GM12892 (cell line): ENCODE measurements at places on chromosomes 12 and 14.

DNA sequence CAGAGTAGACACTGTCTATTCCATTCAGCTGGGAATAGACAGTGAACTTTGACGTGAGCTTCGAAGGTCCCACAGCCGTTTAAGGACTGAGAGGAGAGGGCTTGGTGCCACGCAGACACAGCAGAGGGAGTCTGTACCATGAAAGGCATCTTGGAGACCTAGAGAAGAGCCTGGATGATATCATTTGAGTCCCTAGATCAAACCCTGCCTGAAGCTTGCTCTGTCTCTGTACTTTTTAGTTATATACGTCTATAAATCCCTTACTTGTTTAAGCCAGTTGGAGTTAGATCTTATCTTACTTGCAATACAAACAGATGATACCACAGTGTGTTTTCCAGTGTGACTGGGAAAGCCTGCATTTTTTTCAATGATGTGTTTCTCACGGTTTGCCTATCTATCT is 128.9 kb upstream of the RTL1 start:
- DNase-seq = no peak

- DNase-seq = no peak
These were observed 214.1 kb upstream of the FLRT2 start for GRCh38 chr14:85315733-85316290.

DNA sequence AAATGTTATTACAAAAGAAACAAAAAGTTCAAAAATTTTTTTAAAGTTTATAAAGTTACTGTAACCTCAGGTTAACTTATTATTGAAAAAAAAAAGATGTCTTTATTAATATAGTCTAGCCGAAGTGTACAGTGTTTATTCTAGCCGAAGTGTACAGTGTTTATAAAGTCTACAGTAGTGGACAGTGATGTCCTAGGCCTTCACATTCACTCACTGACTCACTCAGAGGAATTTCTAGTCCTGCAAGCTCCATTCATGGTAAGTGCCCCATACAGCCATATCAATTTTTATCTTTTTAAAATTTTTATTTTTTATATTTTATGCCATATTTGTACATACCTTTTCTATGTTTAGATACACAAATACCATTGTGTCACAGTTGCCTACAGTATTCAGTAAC is 10.4 kb downstream of the ATG2B start:
- DNase-seq = no peak

- no peak for DNase-seq
These were observed 94.7 kb downstream of the ANO6 start for GRCh38 chr12:45310627-45310968.

GRCh38 chr12:3228552-3228951 is 151.4 kb downstream of the TSPAN9 start:
- DNase-seq = no peak

- DNase-seq = no peak
These were observed 123.8 kb downstream of the KCNH5 start for GRCh38 chr14:62921466-62921865.

DNA sequence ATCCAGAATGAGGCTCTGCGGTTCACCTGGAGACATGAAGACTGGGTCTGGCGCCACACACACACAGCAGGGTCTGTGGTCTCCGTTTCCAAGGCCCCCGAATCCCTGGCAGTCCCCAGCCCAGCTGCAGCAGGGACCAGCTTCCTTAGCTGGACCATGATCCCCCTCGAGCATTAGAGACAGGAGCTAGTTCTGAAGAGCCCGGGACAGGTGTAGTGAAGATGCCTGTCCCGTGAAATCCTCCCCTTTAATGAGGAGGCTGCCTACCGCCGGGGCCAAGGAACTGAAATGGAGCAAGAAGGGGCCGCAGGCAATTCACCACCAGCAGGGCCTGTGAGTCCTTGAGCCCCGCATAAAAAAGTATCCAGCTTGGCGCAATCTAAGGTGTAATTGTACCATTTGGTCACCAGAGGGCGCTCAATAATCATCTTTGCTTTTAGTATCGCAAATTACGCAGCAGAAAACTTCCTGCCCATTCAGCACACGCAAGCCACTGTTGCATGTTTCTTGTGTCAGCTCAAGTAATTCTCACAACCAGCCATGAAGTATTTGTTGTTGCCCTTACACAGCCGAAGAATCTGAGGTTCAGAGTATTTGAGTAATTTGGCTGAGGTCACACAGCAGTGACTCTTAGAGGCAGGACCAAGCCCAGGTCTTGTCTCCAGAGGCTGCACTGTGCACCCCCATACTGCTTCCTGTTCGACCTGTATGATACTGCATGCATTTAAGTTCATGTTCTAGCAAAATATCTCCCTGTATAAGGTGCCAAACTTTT is 54.3 kb upstream of the PPP2R5C start:
- DNase-seq = no peak

DNA sequence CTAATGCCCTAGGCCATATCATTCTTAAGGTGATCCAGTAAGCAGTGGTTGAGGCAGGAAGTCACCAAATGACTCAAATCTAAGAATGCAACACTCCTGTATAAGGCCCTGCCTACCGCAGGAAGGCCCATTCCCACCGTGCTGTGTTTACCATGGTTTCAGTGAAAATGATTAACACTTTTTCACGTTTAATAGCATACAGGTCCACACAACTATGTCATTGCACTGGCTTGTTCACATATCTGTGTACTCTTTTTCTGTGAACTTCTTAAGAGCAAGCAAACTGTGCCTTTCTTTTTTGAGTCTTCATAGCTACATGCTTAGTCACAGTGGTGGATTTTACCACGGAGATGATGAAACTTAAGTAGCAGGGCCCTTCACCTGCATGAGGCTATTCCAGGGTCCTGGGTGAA is 214.9 kb downstream of the CNTN1 start:
- no peak for DNase-seq

- no peak for DNase-seq
These were observed 650.3 kb upstream of the ALG10B start for GRCh38 chr12:37666069-37666781.

DNA sequence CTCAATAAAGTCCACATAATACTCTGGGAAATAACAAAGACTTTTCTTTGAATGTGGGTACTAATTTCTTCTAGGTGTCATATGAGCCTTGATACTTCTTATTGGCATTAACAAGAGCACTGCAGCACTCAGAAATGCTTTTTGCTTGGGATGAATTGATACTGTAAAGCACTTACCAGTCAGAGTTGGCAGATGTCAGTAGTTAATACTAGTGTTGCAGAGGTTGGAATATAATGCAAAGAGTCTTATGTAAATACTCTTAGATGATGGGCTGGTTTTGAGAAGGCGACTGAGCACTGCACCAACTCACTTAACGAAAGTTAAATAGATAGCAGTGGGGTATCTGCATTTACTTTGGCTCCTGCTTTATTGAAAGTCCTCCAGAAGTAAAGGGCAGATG is 25.6 kb upstream of the MBIP start:
- no peak for DNase-seq

GRCh38 chr12:45695035-45695434 is 34.5 kb upstream of the ARID2 start:
- no peak for DNase-seq

GRCh38 chr14:34628681-34629135 is 1.2 kb downstream of the SNX6 start:
- DNase-seq = no peak

DNA sequence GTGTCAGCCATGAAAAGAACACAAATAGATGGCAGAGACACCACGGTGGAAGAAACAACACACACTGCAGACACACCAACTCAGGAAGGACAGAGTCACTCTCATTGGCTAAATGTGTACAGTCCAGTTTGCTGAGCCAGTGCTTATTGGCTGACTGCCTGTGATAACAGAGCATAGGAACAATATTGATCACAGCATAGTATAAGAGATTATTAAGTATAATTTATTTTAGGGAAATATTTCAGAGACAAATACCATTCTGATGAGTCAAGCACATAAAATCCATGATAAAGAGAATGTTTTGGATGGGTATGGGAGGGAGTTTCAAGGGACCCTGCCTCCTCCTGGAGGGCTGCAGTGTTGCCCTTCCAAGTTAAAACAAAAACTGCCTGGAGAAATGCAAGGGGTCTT is 50.9 kb downstream of the BTG1 start:
- DNase-seq = no peak

- no peak for DNase-seq
These were observed 371.2 kb downstream of the BTG1 start for GRCh38 chr12:91774434-91774921.

- no peak for DNase-seq
These were observed 51.4 kb downstream of the GRIP1 start for GRCh38 chr12:66627270-66627987.

DNA sequence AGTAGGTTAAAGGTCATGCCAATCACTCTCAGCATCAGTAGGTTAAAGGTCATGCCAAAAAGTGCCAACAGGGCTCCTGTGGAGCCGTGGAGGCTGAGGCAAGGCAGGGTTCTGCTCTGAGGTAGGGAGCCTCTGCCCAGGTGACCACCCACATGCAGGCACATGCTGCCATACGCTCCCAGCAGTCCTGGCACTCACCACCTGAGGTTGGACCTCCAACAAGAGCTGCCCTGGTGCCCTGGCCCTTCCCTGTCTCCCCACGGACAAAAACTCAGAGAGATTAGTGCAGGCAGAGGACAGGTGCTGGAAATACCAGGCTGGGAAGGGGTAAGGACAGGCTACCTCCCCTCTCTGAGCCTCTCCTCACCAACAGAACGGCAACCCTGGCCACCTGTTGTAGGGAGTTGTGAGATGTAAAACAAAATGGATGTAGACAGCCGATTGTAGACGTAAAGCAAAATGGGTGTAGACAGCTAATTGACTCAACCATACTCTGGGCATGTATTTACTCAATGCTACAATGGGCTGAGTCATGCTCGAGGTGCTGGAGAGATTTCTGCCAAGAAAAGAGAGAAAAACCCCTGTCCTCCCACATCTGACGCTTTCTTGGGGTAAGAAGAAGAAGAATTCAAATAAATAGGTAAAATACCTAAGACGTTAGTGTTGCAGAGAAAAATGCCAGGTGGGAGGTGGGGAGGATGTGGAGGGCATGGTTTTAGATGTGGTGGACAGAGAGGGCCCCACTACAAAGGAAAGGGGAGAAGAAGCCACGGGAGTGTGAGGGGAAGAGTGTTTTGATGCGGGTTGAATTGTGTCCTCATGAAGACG is 32.4 kb downstream of the LTBP2 start:
- no peak for DNase-seq

GRCh38 chr14:71693381-71693780 is 238.8 kb upstream of the RGS6 start:
- no peak for DNase-seq

GRCh38 chr12:50924131-50924438 is 28.3 kb upstream of the HIGD1C start:
- no peak for DNase-seq

GRCh38 chr14:29355846-29356245 is 571.8 kb downstream of the PRKD1 start:
- DNase-seq = no peak

DNA sequence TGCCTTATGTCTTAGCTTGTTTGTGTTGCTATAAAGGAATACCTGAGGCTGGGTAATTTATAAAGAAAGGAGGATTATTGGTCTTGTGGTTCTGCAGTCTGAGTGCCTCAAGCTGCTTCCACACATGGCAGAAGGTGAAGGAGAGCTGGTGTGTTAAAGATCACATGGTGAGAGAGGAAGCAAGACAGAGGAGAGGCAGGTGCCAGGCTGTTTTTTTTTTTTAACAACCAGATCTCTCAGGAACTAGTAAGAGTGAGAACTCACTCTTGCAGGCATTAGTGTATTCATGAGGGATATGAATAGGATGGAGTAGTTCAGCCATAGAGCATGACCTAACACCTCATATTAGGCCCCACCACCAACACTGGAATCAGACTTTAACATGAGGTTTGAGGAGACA is 123.4 kb downstream of the CMAS start:
- no peak for DNase-seq

- DNase-seq = no peak
These were observed 80.1 kb upstream of the PDZRN4 start for GRCh38 chr12:41108032-41108431.

DNA sequence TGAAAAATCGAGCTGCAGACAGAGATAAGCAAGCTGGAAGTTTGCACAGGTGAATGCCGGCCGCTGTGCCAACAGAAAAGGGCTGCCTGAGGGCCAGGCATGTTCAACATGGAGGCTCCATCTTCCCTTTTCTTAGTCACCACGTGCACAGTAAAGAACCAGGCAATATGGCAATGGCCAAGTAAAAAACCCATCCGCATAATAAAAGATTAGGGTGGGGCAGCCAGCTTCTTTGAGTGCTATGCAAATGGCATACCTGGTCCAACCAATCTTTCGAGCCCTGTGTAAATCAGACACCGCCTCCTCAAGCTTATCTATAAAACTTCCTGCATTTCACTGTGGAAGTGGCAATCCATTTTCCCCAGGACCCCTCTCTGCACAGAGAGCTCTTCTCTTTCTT is 16.7 kb downstream of the PNP start:
- DNase-seq = no peak

DNA sequence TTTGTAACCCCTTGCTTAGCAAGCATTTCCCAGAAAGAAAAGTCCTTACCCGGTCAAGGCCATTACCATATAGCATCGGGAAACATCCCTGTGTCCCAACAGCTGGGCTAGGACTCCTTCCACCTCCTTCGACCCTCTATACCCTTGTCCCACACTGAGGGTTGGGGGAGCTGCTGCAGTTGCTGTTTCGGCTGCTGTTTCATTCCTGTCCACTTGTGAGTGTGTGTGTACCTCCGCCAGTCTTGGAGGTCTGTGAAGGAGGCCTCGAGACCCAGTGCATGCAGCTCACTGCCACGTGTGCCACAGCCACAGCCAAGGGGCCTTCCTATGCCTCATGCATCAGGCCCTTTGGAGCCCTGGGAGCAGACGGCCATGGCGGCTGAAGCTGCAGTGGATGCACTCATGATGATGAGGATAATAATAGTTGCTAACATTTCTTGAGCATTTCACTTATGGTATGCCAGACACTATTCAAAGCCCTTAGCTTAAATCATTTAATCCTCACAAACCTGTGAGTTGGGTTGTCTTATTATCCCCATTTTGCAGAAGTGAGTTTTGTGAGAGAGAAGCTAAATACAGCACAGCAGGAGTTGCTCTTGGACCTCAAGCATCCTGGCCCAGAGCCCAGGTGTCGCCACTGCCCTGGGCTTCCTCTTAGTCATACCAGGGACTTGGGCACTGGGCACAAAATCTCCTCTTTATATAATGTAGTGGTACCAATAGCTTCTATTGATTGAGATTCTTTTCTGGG is 156.5 kb downstream of the PRKCH start:
- no peak for DNase-seq

DNA sequence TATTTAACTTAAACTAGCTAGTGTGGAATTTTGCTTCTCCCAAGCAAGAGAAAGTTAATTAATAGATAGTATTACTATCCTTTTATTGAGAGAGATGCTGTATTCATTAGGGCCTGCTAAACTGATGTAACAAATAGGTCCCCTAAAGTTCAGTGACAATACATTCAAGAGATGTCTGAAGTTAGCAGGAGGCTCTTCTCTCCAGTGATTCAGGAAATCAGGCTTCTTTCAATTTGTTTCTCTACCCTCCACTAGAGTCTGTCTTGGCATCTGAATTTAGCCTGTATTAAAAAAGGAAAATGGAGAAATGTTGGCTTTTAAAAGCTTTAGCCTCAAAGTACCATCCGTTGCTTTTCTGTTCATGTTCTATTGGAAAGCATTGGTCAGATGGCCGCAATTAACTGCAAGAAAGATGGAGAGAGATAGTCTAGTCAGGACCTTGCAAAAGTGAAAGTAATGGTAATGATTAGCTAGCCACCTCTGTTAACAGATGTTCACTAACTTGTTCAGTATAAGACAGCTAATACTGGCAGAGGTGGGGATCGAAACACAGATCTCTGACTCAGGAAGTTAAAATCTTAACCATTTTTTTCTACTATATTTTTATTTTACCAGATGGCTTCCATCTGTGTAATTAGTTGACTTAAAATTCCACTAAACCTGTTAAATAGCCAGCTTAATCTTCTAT is 786.8 kb downstream of the TMTC2 start:
- no peak for DNase-seq
